Colonic mucosa (tissue), 4 donors: ENCODE measurements at places on chromosomes 4 and X. TPM values are rescaled to one million over a fixed set of nuclear protein-coding genes. Genes with fewer than 3 reads are reported as not detected.

DNA sequence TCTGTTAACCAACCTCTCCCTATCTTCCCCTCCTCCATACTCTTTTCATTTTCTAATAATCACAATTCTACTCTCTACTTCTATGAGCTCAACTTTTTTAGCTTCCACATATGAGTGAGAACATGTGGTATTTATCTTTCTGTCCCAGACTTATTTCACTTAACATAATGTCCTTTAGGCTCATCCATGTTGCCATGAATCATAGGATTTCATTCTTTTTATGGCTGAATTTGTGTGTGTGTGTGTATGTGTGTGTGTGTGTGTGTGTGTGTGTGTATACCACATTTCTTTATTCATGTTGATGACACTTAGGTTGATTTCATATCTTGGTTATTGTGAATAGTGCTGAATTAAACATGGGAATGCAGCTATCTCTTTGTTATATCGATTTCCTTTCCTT is 37.4 kb downstream of the RUFY3 start:
- no peak overlapping the region for H3K27ac ChIP-seq
- H3K4me1 ChIP-seq = no peaks in the 10 kb centered on the region
- H3K27me3 ChIP-seq = no peaks in the 10 kb centered on the region
- no peaks in the 10 kb centered on the region for H3K36me3 ChIP-seq

DNA sequence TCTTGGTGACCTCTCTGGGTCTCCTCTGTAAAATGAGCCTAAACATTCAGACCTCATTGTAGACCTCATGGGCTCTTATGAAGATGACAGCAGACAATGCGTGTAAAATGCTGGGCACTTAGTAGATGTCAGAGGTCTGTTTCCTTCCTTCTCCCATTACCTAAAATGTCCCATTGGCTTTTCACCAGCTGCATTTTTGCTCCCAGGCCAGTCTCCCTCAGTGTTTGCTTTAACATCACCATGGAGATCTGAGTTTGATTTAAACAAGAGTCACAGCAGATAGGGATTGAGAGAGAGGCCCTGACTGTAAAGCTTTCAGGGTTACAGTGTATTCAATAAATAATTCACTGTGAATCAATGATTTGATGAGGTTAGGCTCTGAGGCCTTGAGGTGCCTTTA is 24.3 kb downstream of the PSAPL1 start:
- no peaks in the 10 kb centered on the region for H3K36me3 ChIP-seq
- DNase-seq = no peak
- H3K4me3 ChIP-seq = no peak overlapping the region
- H3K27ac ChIP-seq = no peak overlapping the region
- no peaks in the 10 kb centered on the region for H3K4me1 ChIP-seq

DNA sequence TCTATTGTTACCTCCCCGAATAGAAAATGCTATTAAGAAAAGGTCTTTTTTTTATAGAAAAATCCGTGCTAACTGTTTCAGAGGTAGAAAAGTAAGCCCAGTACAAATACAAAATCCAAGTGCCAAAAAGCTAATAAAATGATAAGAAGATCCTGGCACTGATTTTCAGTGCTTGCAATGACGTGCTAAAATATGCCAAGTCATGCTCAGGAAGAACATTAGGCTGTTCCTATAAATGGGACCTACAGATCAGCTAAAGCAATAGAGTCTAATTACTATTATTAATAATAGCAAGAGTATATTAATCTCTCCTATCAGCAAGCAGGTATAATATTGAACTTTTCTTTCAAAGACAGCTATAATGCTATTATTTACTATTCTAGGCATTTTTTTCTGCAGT is 305.8 kb downstream of the PPARGC1A start:
- no peak for DNase-seq
- H3K27ac ChIP-seq = no peak overlapping the region
- no peaks in the 10 kb centered on the region for H3K27me3 ChIP-seq
- H3K4me1 ChIP-seq = no peaks in the 10 kb centered on the region
- H3K4me3 ChIP-seq = no peak overlapping the region

- no peaks in the 10 kb centered on the region for H3K27me3 ChIP-seq
- H3K36me3 ChIP-seq = no peaks in the 10 kb centered on the region
- no peak for DNase-seq
- no peak overlapping the region for H3K4me3 ChIP-seq
- H3K4me1 ChIP-seq = no peaks in the 10 kb centered on the region
- H3K27ac ChIP-seq = no peak overlapping the region
Measured at GRCh38 chrX:153435845-153436244, 10.0 kb downstream of the TREX2 start.

DNA sequence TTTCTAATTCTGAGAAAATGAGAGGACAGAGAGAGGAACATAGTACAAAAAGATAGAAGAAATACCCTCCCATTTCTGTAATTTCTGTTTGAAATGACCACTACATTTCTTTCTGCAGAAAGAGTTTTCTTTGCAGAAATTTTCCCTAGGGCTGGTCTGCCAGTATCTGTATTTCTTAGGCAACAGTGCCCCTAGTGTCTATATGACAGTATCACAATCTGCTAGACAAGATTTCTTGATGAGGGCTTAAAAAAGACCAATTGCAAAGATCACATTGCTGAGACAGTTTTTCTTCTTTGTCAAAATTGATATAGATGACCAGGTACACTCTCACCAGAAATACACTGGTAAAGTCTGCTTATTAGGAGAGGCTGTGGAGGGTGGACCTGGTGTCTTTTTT is 81.0 kb upstream of the ZDHHC15 start:
- H3K27me3 ChIP-seq = no peaks in the 10 kb centered on the region
- H3K4me3 ChIP-seq = no peak overlapping the region
- H3K27ac ChIP-seq = no peak overlapping the region

- H3K27me3 ChIP-seq = no peaks in the 10 kb centered on the region
- H3K4me3 ChIP-seq = no peak overlapping the region
- no peaks in the 10 kb centered on the region for H3K4me1 ChIP-seq
- no peak overlapping the region for H3K27ac ChIP-seq
- DNase-seq = no peak
Measured at GRCh38 chr4:107603430-107603829, 116.6 kb downstream of the PAPSS1 start.

DNA sequence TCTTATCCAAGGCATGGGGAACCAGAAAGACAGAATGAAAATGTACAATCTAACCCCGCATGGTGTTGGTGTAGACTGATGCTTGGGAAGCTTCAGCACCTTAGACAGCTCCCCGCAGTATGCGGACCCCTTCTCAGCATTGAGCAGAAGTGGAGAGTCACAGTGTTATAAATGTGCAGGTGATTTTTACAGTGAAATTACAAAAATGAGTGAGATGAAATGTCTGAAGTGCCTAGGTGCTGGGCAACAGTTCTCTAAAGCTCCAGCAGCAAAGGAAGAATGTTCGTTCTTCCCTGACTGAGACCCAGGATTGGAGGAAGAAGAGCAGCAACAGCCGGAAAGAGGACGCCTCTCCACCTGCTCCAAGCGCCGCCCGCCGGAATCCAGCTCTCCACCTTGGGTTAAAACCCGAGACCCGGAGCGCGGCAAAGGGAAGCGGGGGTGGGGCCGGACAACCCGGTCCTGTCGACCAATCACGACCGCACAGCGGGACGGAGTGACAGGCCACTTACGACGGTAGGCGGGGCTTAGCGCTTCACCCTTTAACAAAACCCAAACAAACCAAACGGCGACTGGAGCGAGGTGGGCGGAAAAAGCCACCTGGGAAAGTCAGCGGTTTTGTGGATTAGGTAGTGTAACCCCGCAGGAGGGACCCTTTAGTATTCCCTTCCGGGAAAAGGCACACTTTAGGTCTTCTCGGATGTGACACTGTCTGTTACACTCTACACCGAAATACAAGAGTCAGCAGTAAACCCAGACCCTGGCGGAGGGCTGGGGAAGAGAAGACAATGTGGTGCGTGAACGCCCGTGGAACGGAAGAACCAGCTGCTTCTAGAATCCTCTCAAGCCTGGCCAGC is at the start of gene GLRA3:
Gene GLRA3 (minus strand): TSS at position 403 of the 857 bp plus-strand sequence. CDS start 436 bp downstream, outside the sequence.
- H3K27ac ChIP-seq = no peak within 1 kb of the TSS
- no peaks in the 10 kb centered on the region for H3K36me3 ChIP-seq
- no peak within 1 kb of the TSS for H3K4me3 ChIP-seq

- no peaks in the 10 kb centered on the region for H3K27me3 ChIP-seq
- H3K36me3 ChIP-seq = no peaks in the 10 kb centered on the region
- H3K27ac ChIP-seq = no peak overlapping the region
- DNase-seq = no peak
- no peak overlapping the region for H3K4me3 ChIP-seq
Measured at GRCh38 chr4:47784222-47784621, 53.6 kb downstream of the CORIN start.

Gene CT45A3
- total RNA-seq = not detected

Gene STAP1
- 0.37 TPM for total RNA-seq

Gene CYSLTR1
- 1.6 TPM for total RNA-seq
